ENCODE measurements at places on chromosomes 13 and 19.

DNA sequence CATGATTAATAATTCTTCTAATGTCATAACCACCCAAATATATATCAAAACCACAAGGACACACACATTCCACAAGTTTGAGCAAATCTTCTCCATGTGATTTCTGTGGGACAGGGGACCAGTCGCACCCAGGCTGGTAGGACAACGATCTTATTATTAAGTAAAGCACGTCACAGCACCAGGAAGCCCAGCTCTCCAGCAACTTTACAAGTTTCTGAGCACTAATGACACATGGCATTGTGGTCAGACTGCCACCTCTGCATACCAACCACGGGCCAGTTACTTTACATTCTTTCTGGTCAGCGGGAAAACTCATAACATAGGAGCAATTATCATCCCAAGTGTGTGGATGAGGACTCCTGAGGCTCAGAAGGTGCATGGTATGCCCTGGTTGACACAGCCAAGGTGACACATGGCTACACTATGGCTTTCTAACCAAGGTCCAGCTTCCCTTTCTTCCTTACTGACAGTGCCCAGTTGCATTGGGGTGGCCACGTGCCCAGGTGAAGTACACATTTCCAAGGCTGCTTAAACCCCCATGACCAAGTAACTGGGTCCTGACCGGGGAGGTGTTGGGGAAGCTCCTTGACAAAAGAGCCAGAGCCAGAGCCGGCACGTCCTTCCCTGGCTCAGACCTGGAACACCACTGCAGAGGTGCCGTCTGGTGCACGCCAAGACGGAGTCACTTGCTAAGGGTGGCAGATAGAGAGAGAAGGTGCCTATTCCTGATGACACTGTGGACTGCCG is 27.4 kb downstream of the LATS2 start:
- DNase-seq: no peak

- no peak for DNase-seq
These were observed 5.6 kb downstream of the CDADC1 start for GRCh38 chr13:49253310-49253709.

GRCh38 chr13:68727798-68728197 is 1379.8 kb upstream of the ATXN8OS start:
- no peak for DNase-seq

- no peak for DNase-seq
These were observed 38.1 kb downstream of the TMEM255B start for GRCh38 chr13:113796964-113797676.

- peak; percentile 11 for DNase-seq
These were observed 2.0 kb downstream of the OLFM2 start for GRCh38 chr19:9934132-9934950.

DNA sequence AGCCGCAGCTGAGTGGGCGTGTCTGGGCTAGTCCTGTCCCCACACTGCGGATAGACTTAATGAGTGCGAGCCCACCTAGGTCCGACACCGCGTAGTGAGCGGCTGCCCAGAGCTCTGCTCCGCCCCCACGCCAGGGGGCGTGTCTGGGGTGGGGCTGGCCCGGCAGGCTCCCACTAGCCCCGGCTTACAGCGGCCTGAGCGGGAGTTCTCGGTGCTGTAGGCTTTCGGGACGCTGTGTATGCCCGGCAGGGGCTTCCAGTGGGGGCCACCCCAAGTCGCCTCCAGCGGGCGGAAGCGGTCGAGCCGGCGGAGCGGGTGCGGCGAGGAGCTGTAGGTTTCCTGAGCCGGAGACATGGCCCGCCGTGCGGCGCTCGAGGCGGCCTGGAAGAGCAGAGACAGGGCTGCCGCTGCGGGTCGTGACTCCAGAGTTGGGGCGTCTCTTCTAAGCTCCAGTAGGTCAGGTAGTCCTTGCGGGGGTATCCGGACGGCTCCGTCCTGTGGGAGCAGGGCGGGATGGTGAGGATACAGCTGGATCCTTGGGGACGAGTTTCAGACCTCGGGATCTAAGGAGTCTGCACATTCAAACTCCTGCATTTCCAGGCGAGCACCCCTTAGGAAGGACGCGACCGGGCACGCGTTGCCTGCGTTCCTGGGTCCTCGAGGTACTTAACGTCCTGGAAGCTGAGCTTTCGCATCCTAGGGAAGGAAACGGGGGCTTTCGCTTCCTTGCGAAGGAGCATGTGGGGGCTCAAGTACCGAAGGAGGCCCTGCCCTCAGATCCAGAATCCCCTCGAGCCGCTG is 1.2 kb downstream of the CGB7 start:
- DNase-seq: peak; percentile 81

All from NCI-H1930 (cell line).